HTR-8/SVneo (cell line): ENCODE measurements at places on chromosomes 2 and 18.

DNA sequence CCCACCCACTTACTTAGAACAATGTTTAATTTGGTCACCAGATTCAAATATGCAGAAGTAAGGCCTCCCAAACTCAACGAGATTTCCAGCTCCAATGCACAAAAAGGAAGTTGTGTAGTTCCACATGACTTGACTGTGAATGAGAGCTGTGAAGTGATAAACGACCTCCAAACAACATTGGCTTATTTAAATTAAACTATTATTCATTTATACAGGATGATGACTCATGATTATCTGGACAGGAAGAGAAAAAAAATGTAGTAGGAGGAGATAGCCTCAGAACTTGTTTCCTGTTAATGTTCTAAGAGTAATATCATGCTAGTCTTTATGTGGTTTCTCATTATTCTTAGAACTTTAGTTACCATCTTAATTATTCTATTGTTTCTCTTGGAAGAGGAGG, 237.3 kb downstream of the C1D start:
- peak; percentile 13 for DNase-seq

DNA sequence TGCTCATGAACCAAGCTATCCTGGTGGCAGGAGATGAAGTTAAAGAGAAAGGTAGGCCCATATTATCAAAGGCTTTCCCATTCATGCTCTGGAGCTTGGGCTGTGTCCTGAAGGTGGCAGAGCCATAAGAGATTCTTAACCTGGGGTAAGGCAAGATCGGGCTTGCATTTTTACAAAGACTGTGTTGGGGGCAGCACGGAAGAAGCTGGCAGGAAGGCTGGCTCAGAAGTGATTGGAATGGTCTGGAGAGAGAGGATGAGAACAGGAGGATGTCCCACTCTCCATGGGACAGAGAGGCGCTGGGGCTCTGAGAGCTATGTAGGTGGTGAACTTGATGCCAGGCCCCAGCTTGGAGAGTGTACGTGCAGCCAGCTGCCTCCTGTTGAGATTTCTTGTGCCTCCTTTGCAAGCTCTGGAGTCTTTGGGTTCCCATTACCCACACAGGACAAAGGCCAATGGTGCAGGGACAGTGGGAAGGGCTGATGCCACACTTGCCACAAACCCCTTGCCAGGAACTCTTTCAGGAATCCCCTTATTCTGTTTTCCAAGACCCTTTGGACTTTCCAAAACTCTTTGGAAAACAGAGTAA, 40.6 kb upstream of the FZD5 start:
- no peak for DNase-seq

DNA sequence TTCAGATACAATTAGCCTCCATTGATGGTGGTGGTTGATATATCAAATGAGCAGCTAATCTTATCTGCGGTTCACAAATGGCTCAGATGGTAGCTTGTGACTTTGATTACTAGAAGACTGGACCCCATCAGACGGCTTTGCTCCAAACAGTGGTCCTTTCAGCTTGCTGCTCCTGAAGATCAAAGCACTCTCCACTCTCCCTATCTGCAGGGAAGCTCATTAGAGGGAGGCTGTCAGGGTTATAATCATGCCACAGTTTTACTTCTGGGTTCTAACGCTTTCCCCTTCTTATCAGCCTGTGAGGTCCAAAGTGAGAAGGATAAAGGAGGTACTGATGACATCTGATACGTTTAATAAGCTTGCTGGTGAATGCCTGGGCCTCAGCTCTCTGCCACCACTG, 247.1 kb upstream of the NT5C1B start:
- no peak for DNase-seq

- no peak for DNase-seq
Observed at GRCh38 chr2:44075541-44075940, 79.8 kb upstream of the LRPPRC start.

DNA sequence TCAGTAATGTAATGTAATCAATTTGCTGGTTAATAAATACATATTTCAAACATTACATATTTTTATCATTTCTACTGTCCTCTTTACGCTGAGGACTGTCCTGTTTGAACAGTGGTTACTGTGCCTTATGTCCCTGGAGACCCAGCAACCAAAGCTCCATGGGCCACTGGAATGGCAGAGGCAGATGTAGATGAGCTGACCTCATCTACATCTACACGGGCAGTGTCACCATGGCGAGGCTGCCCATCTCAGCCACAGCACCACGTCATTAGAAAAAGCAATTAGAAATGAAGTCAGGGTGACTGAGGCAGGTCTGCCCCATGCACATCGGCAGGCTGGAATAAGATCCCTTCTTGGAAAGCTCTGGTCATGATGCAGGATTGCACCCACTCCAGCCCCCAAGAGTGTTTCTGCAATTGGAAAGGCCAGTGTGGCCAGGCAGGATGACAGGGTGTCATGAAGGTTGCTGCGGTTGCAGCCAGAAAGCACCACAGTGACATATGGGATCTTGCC, 237.5 kb downstream of the NDUFA10 start:
- no peak for DNase-seq

- peak; percentile 82 for DNase-seq
Observed at GRCh38 chr2:67650291-67651133, 253.4 kb downstream of the ETAA1 start.

GRCh38 chr18:75691483-75691882, 264.0 kb upstream of the SMIM21 start:
- no peak for DNase-seq

DNA sequence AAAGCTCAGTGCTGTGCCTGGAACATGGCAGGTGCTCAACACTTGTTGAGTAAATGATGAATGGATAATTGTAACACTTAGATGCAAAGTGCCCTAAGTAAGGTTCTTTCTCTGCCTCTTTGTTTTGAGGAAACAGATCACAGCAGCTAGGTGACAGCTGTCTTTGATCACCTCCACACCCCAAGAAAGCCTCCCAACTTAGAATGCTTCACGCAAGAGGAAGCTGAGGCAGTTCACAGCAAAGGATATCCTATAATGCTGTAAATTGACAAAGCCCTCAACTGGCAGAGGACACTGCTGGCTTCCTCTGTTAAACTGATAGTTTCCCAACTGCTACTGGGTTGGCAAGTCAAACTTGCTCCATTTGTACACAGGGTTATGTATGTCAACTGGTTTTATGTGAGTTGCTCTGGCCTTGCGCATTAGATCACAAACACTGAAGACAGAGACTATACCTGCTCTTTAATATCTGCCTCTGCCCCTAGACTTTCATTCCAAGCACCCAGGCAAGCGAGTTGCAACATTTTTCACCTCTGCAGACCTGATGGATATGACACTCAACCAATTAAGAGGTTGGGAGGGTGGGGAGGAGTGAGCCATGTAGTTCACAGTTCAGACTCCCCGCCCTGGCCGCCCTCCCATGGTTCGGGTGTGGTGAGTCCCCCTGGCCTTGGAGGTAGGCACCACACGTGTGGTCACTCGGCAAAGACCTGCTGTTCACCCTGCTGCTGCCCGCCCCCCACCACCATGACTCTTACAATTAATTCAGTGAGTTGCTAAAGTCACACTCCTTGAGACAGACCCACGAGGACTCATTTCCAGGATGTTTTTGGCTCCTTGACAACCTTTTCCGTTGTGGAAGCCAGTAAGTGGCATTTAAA, 4.8 kb upstream of the MALL start:
- DNase-seq: no peak

GRCh38 chr18:63203497-63203896, 116.1 kb downstream of the BCL2 start:
- DNase-seq: no peak

- DNase-seq: no peak
Observed at GRCh38 chr2:26325851-26326250, 20.1 kb upstream of the SELENOI start.

DNA sequence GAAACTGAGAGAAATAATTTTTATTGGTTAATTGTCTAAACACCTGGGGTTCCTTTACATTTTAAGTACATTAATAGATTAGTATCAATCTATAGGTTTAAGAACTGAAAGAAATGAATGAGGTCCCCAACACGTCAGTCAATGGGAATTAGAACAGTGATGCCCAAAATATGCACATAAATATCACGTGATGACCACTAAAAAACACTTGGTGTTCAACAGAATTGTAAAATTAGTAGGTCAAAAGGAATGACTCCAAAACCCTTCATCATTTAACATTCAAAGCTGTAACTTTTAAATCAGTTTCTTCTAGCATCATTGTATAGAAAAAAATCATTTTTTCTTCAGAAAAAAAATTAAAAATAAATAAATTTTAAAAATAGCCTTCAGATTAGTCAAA, 140.9 kb downstream of the SLC8A1 start:
- no peak for DNase-seq

- no peak for DNase-seq
Observed at GRCh38 chr2:207150284-207150683, 15.5 kb downstream of the KLF7 start.

- DNase-seq: no peak
Observed at GRCh38 chr18:46166261-46166970, 62.2 kb downstream of the HAUS1 start.

DNA sequence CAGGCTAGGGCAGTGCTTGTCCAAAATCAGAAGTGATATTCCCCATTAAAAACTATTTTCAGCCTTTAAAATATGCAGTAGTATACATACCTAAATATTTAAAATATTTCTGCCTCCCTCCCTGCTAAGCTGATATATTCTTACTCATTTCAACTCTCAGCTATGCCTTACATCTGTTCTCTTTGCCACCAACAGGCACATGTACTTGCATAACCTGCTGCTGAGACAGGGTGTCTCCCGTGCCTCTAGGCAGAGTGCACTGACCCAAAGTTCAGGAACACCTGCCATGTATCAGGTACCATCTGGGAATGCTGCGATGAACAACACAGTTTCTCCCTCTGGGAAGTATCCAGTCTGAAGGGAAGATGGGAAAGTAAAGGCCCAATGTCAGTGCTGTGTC, 91.7 kb downstream of the STK39 start:
- DNase-seq: no peak

DNA sequence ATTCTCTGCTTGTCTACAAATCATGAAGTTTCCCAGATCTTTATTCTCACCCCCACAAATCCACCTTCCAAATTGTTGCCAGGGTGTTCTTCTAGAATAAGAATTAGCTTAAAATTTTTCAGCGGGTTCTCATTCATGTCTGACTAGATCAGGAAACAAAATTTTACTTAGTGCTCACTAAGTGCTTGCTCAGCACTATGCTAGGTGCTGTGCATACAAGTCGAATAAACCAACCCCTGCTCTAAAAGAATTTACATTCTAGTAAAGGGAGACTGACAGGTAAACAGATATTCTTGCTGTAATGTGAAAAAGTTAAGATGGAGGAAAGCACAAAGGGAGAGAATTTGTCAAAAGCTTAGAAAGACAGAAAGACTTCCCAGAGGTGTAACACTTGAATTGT, 2.4 kb upstream of the FSIP2 start:
- DNase-seq: no peak

DNA sequence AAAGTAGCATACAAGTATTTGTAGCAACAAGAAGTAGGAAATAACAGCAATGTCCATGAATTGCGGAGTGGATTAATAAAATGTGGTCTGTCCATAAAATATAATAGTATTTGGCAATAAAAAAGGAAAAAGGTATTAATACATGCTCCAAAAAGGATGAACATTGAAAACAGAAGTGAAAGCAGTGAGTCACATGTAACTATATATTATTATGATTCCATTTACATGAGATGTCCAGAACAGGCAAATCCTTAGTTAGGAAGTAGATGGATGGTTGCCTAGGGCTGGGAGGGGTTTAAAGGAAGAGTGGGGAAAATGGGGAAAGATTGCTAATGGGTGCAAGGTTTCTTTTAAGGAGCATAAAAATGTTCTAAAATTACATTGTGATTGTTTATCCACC, 44.5 kb downstream of the CCDC74A start:
- no peak for DNase-seq

DNA sequence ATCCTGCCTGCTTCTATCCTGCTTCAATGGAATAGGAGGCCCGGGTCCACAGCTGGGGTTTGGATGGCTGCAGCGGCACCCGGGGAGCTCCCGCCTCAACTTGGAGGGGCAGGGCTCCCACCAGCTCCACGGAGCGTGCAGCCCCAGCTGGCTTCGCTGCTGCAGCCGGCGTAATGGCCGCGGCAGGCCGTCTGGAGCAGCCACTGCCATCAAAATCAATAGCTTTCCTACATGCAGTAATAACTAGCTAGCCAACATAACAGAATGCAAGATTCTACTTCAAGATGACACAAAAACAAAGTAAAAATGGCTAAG, 154.2 kb upstream of the RMP24 start:
- no peak for DNase-seq

- no peak for DNase-seq
Observed at GRCh38 chr2:219918254-219918653, 290.8 kb downstream of the SLC4A3 start.

DNA sequence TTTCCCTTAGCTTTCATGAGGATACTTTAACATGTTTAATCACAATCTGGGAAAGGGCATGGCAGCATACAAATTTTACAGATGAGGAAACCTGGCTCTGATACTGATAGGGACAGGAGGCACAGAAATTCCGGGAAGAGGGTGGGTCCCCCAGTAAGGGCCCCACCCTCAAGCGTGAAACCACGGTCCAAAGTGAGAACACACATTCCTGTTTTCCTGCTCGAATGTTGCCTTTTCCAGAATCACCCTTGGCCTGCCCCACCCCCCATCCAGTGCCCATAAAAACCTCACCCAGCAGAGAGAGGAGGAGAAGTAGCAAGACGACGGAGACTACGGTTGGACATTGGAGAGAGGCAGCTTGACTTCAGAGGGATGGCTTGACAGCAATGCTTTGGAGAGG, 98.2 kb downstream of the HIBCH start:
- DNase-seq: no peak

- DNase-seq: no peak
Observed at GRCh38 chr2:196900843-196901242, 25.7 kb downstream of the PGAP1 start.

DNA sequence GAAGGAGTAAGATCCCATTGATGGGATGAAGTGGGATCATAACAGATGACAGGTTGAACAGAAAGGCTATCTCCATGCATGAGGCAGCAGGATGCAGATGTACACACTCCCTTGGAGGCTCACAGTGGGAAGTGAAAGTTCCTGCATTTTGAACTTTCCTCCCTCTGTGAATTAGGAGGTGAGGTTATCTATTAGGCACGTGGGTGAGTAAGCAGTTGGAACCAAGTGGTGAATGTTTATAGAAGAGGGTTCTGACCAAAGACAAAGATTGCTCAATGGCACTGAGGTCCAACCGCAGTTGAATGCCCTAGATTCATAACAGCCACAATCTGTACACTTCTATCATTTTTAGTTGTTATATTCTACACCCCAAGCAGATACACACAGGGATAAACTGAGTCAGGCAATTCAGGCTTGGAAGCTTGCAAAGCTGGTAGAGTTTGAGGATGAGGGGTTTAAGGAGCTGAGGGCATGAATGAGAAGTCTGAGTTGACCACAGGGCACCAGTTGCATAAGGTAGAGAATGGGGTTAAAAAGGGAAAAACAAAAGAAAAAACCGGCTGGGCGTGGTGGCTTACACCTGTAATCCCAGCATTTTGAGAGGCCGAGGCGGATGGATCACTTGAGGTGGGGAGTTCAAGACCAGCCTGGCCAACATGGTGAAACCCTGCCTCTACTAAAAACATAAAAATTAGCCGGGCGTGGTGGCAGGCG, 7.1 kb upstream of the KCMF1 start:
- no peak for DNase-seq

GRCh38 chr2:232204457-232204931, 174.1 kb upstream of the ALPP start:
- no peak for DNase-seq
